ENCODE measurements at places on chromosomes 13 and 19.

- DNase-seq: no peak
Measured at GRCh38 chr13:87671031-87671752, at the start of gene SLITRK5. SLITRK5 (plus strand) TSS chr13:87671371; CDS start chr13:87675389, 4,018 bp downstream.

GRCh38 chr13:114303700-114304327, 10.5 kb upstream of the CHAMP1 start:
- no peak for DNase-seq

DNA sequence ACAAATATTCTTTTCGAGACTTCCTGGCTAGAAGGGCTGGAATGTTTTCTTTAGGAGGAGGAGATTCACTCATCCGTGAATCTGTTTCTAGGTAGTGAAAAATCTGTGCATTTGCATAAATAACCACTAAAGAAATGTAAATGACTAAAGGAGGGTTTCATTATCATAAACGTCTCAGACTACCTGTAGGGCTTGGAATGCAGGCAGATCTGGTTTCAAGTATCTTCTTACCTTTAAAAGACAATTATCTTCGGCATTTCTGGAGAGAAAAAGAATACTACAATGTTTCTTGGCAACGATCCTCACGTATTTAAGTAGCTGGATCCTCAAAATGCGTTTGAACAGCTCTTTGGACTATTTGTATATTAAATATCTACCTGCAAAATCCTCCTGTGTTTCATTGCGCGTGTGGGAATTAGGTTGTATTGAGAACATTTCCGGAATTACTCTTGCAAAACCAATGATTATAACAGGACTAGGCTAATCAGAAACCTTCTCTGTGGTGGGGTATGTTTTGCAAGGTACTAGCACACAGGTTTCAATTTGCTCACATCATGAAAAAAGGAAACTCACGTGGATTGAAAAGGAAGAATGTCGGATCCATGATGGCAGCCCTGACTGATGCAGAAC, 291.1 kb upstream of the ARGLU1 start:
- DNase-seq: no peak

DNA sequence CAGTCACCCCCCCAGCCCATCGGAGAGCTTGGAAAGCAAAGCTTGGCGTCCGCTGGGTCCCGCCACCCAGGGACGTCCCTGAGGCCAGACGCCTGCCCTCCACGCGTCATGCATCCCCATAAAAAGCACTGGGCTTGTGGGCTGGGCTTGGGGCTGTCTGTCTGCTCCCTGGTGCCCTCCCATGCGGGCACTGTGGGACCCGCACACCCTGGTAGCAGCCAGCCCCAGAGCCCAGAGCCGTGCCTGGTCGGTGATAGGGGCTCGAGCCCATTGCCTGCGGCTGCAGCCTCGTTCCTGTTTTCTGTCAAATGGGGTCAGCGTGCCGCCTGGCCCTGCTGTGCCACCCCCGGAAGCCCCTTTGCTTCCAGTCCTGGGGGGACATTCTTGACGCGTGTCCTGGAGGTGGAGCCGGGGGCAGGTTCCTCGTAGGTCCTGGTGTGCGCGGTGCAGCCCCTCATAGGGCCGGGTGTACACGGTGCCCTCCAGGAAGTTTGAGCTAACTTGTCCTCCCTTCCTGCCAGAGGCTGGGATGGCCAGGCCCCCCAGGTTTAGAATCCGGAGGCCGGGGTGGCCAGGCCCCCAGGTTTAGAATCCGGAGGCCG, 4.3 kb upstream of the GZMM start:
- no peak for DNase-seq

DNA sequence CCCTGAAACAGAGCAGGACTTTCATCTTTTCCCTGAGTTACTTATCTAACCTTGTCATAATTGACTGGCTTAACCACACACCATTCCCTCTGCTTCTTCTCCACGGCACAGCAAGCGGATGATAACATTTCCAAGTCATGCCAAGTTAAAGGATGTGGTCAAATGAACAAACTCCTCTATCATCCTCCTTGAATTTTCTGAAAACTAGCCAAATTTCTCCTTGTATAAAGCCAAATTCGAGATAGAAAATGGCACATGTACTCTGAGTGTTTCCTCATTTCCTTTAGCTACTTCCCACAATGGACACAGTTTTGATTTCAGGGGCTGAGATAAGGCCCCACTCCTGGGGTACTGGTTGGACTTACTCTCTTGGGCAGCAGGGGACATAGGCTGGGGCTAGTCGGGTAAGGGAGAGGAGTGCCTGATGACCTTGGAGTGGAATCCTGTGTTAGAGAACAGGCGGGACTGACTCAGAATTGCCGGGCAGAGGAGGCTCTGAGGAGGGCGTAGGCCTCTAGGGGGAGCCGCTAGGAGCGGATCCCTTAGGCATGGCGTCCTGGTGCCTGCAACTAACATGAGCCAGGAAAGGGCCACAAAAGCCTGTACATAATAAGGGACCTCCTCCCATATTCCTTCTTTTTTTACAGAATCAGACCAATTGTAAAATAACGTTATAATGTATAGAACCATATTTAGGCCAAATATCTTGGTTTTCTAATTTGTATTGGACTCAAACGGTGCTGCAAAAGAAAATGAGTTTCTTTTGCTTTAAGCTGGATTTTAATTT, 20.3 kb upstream of the TMTC4 start:
- no peak for DNase-seq

GRCh38 chr19:46704379-46705076, 12.4 kb downstream of the PRKD2 start:
- DNase-seq: peak; percentile 70
